Urothelium cell line (cell line): ENCODE measurements at places on chromosomes 11 and 22.

- no peak for DNase-seq
Measured at GRCh38 chr11:69374110-69374945, 80.4 kb downstream of the MYEOV start.

- DNase-seq: no peak
Measured at GRCh38 chr11:69263736-69264052, 30.3 kb upstream of the MYEOV start.

GRCh38 chr11:81700076-81700475, 1033.6 kb downstream of the FAM181B start:
- no peak for DNase-seq

DNA sequence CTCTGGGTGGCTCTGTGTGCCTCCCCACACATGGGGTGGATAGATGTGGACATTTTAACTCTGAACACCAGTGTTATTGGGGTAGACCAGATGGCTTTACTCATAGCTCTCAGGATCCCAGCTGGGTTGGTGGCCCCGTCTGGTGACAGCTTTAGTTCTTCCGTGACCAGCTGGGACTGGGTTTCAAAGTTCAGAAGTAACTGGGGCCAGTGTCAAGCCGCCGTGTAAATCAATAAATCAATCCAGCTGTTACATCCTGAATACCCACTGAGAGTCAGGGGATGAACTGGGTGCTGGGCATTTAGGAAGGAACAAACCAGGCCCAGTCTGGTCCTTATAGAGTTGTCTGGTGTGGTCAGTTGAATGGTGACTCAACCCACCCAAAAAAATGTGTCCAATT, 269.4 kb downstream of the CTTN start:
- DNase-seq: no peak

- DNase-seq: no peak
Measured at GRCh38 chr11:3090096-3090901, 33.1 kb upstream of the CARS1 start.

- no peak for DNase-seq
Measured at GRCh38 chr11:850775-851763, 8.4 kb downstream of the TSPAN4 start.

DNA sequence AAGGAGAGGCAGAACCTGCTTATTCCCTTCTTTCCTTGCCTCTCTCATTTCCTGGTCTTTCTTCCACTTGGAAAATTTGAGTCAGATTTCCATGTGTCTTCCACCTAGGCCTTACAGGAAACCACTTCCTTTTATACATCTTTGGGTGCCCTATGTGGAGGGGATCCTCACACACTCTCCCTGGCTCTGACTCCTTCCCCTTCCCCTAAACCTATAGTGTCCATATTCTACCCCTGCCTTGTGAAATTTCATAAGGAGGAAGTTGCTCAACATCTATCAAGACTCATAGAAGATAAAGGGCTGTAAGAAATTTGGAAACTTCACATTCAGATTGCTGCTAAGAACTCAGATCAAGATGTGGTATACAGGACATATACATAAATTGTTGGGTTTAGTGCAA, 20.4 kb downstream of the TUG1 start:
- no peak for DNase-seq

- DNase-seq: no peak
Measured at GRCh38 chr22:34914846-34915245, 151.1 kb upstream of the ISX start.

DNA sequence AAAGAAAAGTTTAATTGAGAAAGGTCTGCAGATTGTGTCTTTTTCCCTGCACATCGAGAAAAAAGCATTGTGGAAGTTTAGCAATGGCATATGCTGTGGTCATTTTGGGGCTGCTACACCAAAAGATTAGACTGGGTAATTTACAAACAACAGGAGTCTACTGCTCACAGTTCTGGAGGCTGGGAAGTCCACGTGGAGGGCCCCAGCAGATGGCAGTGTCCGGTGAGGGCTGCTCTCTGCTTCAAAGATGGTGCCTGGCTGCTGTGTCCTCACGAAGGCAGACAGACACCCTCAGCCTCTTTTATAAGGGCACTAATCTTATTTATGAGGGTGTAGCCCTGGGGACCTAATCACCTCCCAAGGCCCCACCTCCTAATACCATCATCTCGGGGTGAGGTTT, 21.1 kb downstream of the PHF21B start:
- no peak for DNase-seq

DNA sequence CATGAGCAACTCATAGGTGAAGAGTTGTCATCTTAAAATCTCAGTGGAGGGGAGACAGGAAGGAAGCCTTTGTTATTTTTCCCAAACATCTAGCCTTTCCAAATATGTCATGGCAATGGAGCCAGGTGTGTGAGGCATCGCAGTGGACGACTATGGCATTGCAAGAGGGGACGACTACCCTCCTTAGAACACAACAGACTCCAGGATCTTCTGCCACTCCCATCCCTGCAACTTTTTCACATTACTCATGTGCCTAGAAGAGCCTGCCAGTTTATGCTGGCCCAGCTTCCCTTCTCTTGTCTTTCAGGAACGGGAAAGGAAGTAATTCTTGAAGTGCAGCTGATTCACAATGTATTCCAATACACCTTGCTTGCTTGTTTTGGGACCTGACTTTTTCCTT, 1008.4 kb downstream of the OPCML start:
- peak; percentile 17 for DNase-seq

GRCh38 chr11:27423125-27423524, 49.5 kb downstream of the LGR4 start:
- no peak for DNase-seq

- peak; percentile 77 for DNase-seq
Measured at GRCh38 chr11:110907629-110908028, 195.4 kb upstream of the ARHGAP20 start.

GRCh38 chr11:72079819-72080325, 470 bp downstream of the NUMA1 start:
- DNase-seq: no peak

- DNase-seq: no peak
Measured at GRCh38 chr11:57468276-57468675, 7.9 kb downstream of the RTN4RL2 start.

DNA sequence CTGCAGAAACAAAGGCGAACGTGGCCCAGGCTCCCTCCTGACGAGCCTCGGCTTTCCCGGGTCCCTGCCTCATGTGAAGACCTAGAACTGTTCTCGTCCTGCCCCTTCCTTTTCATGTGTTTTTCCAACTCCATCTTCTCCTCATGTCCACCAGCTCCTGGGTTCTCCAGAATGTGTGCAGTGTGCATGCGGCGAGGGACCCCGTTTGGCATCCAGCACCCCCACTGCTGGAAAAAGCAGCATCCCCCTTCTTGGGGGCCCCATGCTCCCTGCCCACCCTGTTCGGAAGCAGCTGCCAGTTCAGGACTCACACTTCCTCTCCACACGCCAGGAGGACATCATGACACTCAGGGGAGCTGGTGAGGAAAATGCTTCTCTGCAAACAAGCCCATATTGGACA, 313.5 kb downstream of the BRD1 start:
- no peak for DNase-seq
